ENCODE measurements at places on chromosomes 4 and X.

- peaks cover 10% of the 10 kb centered on the region for H3K36me3 ChIP-seq
- H3K27me3 ChIP-seq: no peaks in the 10 kb centered on the region
- no peak overlapping the region for H3K27ac ChIP-seq
- no peak overlapping the region for H3K4me3 ChIP-seq
- no peaks in the 10 kb centered on the region for H3K4me1 ChIP-seq
- DNase-seq: no peak
Observed at GRCh38 chr4:103171006-103171405, 27.1 kb downstream of the CENPE start.

- DNase-seq: no peak
- H3K27me3 ChIP-seq: no peaks in the 10 kb centered on the region
Observed at GRCh38 chr4:160350944-160351343, 1248.1 kb downstream of the RAPGEF2 start.

DNA sequence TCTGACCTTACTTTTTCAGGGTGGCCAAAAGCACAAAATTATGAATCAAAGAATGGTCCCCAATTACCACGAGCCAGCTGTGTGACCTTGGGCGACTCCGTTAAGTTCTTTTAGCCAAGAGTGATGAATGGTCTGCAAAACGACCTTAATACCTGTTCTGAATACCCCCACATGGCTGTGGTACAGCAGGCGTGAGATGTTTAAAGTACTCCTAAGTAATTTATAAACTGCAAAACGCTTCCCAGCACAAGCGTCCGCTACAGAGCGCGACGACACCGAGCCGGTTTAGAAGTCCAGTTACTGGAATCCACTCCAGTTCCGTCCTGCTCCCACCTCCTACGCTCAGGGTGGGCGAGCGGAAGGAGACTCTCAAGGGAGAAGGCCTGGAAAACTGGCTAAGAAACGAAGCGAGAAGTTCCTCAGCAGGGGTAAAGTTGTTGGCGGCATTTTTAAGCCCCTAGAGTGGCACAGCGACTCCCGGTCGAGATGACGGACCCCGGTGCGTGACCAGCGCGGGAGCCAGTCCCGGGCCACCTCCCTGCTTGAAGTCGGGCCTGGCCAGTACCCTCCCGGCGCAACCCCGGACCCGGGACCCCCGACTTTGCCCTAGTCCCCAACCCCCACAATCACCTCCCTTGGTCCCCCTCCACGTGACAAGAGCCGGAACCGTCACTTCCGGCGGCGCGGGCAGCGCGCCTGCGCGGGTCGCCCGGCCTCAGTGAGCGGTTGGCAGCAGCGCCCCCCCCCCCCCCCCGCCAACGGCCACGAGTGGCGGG is 659 bp upstream of the BMP2K start:
- peak overlapping the region; percentile 81 for H3K4me3 ChIP-seq
- no peaks in the 10 kb centered on the region for H3K27me3 ChIP-seq
- DNase-seq: peak; percentile 46
- H3K4me1 ChIP-seq: peaks cover 4% of the 10 kb centered on the region
- H3K27ac ChIP-seq: peak overlapping the region; percentile 80

- H3K27ac ChIP-seq: no peak overlapping the region
- DNase-seq: no peak
- H3K4me3 ChIP-seq: no peak overlapping the region
- no peaks in the 10 kb centered on the region for H3K4me1 ChIP-seq
- H3K27me3 ChIP-seq: no peaks in the 10 kb centered on the region
- no peaks in the 10 kb centered on the region for H3K36me3 ChIP-seq
Observed at GRCh38 chr4:68451246-68452211, 4.3 kb downstream of the TMPRSS11E start.

DNA sequence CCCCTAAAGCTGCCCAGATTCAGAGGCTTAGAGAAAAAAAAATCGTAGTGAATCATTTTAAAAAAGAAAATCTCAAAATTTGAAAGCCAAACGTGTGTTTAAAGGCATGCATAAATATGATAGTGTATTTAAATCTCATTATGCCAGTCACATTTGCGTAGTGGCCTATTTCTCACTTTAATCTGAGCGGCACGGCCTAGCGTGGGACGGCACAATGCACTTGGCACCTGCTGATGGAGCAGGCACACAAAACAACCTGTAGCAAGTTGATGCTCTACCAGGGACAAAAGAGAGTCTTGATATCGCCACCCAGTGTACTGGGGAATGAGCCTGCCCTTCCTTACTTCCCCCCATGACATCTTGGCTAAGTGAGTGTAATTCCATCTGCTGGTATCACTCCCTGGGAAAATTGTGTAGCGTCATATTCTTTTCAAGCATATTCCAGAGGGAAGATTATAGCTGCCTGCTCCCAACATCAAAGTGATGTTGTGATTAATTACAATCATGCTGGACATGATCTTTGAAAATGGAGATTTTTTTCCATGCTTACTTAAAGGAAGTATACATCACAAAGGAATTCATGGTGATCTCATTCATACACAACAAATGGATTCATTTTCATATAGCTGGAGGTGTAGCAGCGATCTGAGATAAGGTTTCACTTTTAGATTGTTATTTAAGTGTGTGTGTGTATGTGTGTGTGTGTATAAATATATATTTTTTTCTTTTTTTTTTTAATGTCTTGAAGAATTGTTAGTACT is 138.8 kb downstream of the DCTD start:
- H3K4me3 ChIP-seq: no peak overlapping the region
- H3K4me1 ChIP-seq: no peaks in the 10 kb centered on the region
- no peak overlapping the region for H3K27ac ChIP-seq

- H3K4me3 ChIP-seq: peak overlapping the region; percentile 35
- H3K4me1 ChIP-seq: peaks cover 2% of the 10 kb centered on the region
- no peaks in the 10 kb centered on the region for H3K36me3 ChIP-seq
- DNase-seq: no peak
Observed at GRCh38 chr4:80201252-80202151, 4.2 kb downstream of the PRDM8 start.

- H3K36me3 ChIP-seq: no peaks in the 10 kb centered on the region
- no peaks in the 10 kb centered on the region for H3K27me3 ChIP-seq
- DNase-seq: peak; percentile 35
Observed at GRCh38 chr4:88659055-88659889, 38.4 kb downstream of the NAP1L5 start.

- H3K36me3 ChIP-seq: no peaks in the 10 kb centered on the region
- no peaks in the 10 kb centered on the region for H3K4me1 ChIP-seq
- H3K27ac ChIP-seq: no peak overlapping the region
- H3K27me3 ChIP-seq: no peaks in the 10 kb centered on the region
- peak; percentile 32 for DNase-seq
- peak overlapping the region; percentile 22 for H3K4me3 ChIP-seq
Observed at GRCh38 chr4:98838977-98839618, 89.8 kb downstream of the EIF4E start.

- H3K27ac ChIP-seq: no peak overlapping the region
- no peak overlapping the region for H3K4me3 ChIP-seq
- no peak for DNase-seq
- H3K36me3 ChIP-seq: no peaks in the 10 kb centered on the region
- peaks cover 3% of the 10 kb centered on the region for H3K4me1 ChIP-seq
Observed at GRCh38 chr4:140363051-140363450, 10.4 kb upstream of the SCOC start.

DNA sequence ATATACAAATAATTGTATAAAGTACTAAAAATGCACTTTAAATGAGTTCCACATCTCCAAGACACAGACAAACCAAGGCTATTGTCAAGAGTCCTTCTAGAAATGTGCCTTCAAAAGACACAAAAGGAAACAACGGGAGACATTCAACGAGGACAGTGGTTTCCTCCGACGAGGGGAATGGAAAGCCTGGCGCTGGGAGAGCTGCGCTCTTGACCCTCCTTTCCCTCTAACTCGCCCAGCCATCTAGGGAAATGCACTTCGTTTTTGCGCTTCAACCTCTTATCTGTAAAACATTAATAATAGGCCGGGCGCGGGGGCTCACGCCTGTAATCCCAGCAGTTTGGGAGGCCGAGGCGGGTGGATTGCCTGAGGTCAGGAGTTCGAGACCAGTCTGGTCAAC is 37.0 kb downstream of the ZFP42 start:
- H3K27me3 ChIP-seq: no peaks in the 10 kb centered on the region
- no peak overlapping the region for H3K4me3 ChIP-seq
- no peak for DNase-seq
- no peaks in the 10 kb centered on the region for H3K4me1 ChIP-seq
- no peaks in the 10 kb centered on the region for H3K36me3 ChIP-seq
- H3K27ac ChIP-seq: no peak overlapping the region

GRCh38 chr4:256492-256891 is 48.8 kb downstream of the ZNF732 start:
- no peaks in the 10 kb centered on the region for H3K27me3 ChIP-seq
- no peak for DNase-seq
- no peaks in the 10 kb centered on the region for H3K4me1 ChIP-seq
- no peak overlapping the region for H3K4me3 ChIP-seq

- DNase-seq: no peak
- no peaks in the 10 kb centered on the region for H3K27me3 ChIP-seq
- H3K36me3 ChIP-seq: no peaks in the 10 kb centered on the region
- no peaks in the 10 kb centered on the region for H3K4me1 ChIP-seq
- H3K4me3 ChIP-seq: no peak overlapping the region
- H3K27ac ChIP-seq: no peak overlapping the region
Observed at GRCh38 chr4:63393544-63393943, 1015.7 kb downstream of the TECRL start.

- no peak for DNase-seq
- H3K27me3 ChIP-seq: no peaks in the 10 kb centered on the region
- H3K4me3 ChIP-seq: no peak overlapping the region
- no peaks in the 10 kb centered on the region for H3K36me3 ChIP-seq
- no peak overlapping the region for H3K27ac ChIP-seq
Observed at GRCh38 chrX:137172317-137172948, 138.6 kb upstream of the GPR101 start.

DNA sequence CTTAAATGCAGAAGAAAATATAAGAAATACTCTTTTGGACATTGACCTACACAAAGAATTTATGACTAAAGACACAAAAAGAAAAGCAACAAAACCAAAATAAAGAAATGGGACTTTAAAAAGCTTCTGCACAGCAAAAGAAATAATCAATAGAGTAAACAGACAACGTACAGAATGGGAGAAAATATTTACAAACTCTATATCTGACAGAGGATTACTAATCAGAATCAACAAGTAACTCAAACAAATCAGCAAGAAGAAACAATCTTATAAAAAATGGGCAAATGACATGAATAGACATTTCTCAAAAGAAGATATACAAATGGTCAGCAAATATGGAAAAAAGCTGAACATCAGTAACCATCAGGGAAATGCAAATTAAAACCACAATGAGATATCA is 37.6 kb upstream of the UGT2B17 start:
- DNase-seq: no peak
- H3K27me3 ChIP-seq: no peaks in the 10 kb centered on the region
- H3K4me3 ChIP-seq: no peak overlapping the region
- H3K27ac ChIP-seq: no peak overlapping the region
- no peaks in the 10 kb centered on the region for H3K36me3 ChIP-seq

GRCh38 chr4:43763029-43763610 is 685.5 kb downstream of the KCTD8 start:
- H3K4me3 ChIP-seq: no peak overlapping the region
- no peaks in the 10 kb centered on the region for H3K36me3 ChIP-seq
- no peaks in the 10 kb centered on the region for H3K4me1 ChIP-seq
- no peaks in the 10 kb centered on the region for H3K27me3 ChIP-seq

DNA sequence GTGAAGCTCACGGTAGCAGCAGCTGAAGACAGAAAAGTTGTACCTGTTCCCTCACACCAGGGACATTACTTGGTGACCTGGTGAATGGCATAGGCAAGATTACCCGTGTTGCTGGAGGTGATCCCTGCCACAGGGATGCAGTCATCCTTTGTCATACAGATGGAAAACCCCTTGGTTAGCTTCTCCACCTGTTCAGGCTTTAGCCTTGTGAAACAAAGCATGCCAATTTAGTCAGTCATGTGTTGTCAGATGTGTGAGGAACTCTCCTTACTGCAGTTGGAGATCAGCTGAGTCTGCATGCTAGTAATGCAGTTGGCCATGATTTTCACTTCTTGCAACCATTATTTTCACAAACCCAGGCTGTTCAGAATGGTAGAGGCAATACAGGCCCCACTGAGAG is 41.0 kb downstream of the AMELX start:
- DNase-seq: no peak
- no peak overlapping the region for H3K27ac ChIP-seq
- no peaks in the 10 kb centered on the region for H3K27me3 ChIP-seq

- DNase-seq: no peak
- no peaks in the 10 kb centered on the region for H3K27me3 ChIP-seq
- no peaks in the 10 kb centered on the region for H3K4me1 ChIP-seq
- H3K27ac ChIP-seq: no peak overlapping the region
- no peak overlapping the region for H3K4me3 ChIP-seq
Observed at GRCh38 chrX:94662689-94663088, 988.7 kb downstream of the FAM133A start.

DNA sequence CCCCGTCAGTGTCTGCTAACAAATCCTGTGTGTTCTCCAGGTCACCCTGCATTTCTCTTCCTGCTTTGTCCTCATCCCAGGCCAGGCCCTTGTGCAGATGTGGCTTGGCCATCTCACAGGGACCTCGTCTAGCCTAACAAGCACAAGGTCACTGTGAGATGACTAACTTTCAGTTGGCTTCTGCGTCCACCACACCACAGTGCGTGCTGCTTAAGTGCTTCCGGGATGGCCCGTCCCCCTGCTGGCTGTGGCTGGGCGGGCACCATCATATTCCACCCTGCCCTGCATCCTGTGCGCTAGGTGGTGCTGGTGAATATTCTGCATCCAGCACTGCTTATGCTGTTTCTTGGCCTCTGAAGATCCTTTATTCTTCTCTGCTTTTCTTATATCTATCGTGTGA is 33.8 kb downstream of the RBBP7 start:
- H3K4me1 ChIP-seq: peaks cover 24% of the 10 kb centered on the region
- peaks cover 21% of the 10 kb centered on the region for H3K36me3 ChIP-seq
- H3K27ac ChIP-seq: no peak overlapping the region

GRCh38 chr4:152634110-152634760 is 45.6 kb downstream of the TMEM154 start:
- H3K27me3 ChIP-seq: no peaks in the 10 kb centered on the region
- no peak overlapping the region for H3K27ac ChIP-seq
- H3K36me3 ChIP-seq: no peaks in the 10 kb centered on the region

DNA sequence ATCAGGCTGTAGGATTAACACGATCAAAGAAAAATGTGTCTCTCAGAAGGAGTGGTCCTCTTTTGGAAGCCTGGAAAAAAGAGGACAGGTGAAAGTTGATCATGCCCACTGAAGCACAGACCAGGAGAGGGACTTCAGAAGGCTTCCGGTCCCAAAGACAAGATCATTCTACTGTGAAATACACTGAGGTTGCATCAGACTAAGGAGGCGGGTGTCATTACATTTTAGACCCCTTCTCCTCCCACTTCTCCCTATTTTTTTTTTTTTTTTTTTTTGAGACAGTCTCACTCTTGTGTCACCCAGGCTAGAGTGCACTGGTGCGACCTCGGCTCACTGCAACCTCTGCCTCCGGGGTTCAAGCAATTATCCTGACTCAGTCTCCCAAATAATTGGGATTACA is 67.5 kb downstream of the RBM47 start:
- no peaks in the 10 kb centered on the region for H3K27me3 ChIP-seq
- no peak for DNase-seq
- peaks cover 64% of the 10 kb centered on the region for H3K4me1 ChIP-seq
- peak overlapping the region; percentile 49 for H3K27ac ChIP-seq

GRCh38 chrX:103063918-103064434 is at the start of gene BEX1:
TSS of gene BEX1 (minus strand) at chrX:103064171. CDS start at chrX:103063274, 897 bp downstream.
- no peaks in the 10 kb centered on the region for H3K4me1 ChIP-seq
- DNase-seq: no peak
- H3K4me3 ChIP-seq: no peak within 1 kb of the TSS
- no peak within 1 kb of the TSS for H3K27ac ChIP-seq

GRCh38 chr4:145954924-145955339 is 16.3 kb upstream of the ZNF827 start:
- peaks cover 15% of the 10 kb centered on the region for H3K4me1 ChIP-seq
- no peaks in the 10 kb centered on the region for H3K36me3 ChIP-seq
- H3K27me3 ChIP-seq: no peaks in the 10 kb centered on the region
- peak; percentile 98 for DNase-seq

All from HCT116 (cell line).